ENCODE measurements at places on chromosomes 16 and 17.
A peak's percentile ranks its signal among the peaks of the same experiment; 100 is the strongest.

GRCh38 chr17:13462146-13462545 is 139.6 kb downstream of the HS3ST3A1 start:
- DNase-seq = no peak

GRCh38 chr16:74605746-74606520 is 981 bp downstream of the GLG1 start:
- no peak for DNase-seq

DNA sequence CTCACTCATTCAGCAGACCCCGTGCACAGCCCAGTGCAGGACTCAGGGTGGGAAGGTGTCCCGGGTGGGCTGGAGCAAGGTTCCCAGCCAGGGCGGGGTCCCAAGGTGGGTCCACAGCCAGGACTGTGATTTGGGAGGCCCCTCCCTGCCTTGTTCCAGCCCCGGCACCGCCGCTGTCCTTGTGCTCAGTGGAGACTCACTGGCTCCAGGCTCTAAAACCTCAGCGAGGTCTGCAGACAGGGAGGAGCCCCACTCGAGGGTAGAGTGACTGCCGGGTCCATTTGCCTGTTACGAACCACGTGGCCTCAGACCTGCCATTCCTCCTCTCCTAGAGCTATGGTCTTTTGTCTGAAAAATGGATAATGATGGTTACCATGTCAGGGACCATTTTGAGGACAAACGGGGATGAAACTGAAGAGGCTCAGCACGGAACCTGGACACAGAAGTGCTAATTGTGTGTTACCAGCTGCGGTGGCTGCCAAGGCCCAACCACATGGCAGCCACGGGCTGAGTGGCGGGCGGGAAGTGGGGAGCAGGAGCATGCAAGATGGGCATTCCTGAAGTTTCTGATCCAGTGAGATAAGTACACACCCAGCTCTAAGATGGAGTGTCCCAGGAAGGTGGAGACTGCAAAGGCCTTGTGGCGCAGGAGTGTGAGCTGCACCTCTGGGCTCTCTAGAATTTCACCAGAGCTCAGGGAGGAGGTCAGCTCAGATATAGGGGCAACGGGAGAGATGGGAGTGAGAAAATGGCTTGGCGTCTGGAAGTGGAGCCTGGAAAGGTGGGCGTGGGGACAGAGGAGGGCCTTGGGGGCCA is 317.6 kb downstream of the SEC14L1 start:
- peak; percentile 45 for DNase-seq

GRCh38 chr17:61452301-61453290 is at the start of gene TBX4:
Gene TBX4, plus strand, starts transcription at chr17:61452422. Its CDS starts 4,069 bp downstream, at chr17:61456491.
- no peak for DNase-seq

GRCh38 chr17:71441098-71441497 is 679.7 kb upstream of the SOX9 start:
- DNase-seq = no peak

GRCh38 chr17:81869221-81870130 is 1.7 kb downstream of the ARHGDIA start:
- DNase-seq = no peak

- no peak for DNase-seq
These were observed 9.3 kb upstream of the CNP start for GRCh38 chr17:41957031-41957868.

- no peak for DNase-seq
These were observed 255.1 kb downstream of the MAP2K6 start for GRCh38 chr17:69669441-69670178.

DNA sequence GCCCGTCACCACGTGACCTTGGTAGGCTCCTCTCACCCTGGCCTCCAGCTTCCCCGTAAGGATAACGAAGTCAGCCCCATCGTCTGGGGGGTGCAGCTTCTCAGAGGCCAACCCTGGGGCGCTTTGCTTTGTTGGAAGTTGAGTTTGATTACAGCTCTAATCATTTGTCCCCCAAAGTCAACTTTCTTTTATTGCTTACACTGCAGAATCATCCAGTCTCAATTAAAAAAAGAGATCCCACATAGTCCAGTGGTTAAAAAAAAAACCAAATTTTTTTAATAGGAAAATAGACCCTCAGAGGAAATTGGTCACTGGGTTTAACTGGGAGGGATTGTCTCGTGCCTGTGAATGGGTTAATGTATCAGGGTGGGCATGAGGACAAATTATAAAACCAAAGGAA is 7.8 kb upstream of the GPRC5C start:
- no peak for DNase-seq

DNA sequence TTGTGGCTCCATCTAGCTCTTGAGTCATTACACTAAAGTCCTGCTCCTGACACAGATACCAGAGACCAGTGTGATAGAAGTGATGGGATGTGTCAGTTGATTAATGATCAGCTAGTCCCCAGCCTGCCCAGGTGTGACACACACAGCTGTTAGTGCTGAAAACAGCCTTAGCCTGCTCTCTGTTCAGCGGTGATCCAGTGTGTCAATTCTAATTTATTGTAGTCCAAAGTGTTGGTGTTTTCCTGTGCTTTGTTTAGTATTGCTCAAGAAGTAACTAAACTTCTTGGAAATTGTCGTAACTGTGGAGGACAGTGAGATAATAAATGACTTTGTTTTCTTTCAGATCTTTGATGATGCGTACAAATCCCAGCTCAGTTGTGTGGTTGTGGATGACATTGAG is 92.3 kb downstream of the WNT3 start:
- no peak for DNase-seq

- DNase-seq = no peak
These were observed 7.1 kb downstream of the COPZ2 start for GRCh38 chr17:48030531-48030930.

DNA sequence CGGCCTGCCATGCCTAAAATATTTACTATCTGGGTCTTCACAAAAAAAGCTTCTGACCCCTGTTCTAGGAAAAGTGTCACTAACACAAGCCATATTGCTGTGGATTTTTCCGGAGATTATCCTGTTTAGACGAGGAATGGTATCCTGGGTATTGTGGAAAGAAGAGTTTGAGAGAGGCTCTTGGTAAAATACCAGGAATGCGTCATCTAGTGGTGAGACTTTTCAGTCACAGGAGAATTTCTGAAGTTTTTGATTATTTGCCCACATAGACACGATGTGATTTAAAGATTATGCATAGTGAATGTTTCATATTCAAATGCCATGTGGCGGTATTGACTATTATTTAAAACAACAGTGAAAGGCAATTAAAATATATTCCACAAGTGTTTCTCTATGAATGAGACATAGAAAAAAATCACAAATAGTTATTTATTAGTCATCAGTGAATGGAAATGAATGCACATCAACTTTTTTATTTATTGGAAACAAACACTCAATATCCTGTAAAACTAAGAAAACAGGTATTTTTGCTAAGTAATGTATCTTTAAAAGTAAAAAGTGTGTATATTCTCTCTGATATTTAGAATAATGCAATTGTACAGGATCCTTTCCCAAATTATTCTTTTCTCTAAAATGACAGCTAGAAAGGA is 7.8 kb downstream of the KRT28 start:
- no peak for DNase-seq

DNA sequence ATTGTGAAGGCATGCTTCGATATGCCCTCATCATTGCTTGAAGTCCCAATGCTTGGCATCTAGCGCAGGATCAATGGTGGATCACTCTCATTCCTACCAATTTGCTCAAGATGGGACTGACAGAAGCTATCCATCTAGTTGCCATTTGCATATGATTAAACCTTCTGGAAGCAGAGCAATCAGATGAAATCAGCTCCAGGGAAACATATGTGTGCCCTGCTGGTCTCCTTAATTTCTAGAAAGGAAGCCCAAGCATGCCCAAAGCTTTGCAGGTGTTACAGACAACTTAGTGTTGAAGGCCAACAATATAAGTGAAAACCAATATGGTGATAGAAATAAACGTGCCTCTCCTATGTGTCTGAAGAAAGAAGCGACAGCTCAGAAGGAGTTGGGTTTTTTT is 350.0 kb upstream of the ERCC4 start:
- DNase-seq = no peak

DNA sequence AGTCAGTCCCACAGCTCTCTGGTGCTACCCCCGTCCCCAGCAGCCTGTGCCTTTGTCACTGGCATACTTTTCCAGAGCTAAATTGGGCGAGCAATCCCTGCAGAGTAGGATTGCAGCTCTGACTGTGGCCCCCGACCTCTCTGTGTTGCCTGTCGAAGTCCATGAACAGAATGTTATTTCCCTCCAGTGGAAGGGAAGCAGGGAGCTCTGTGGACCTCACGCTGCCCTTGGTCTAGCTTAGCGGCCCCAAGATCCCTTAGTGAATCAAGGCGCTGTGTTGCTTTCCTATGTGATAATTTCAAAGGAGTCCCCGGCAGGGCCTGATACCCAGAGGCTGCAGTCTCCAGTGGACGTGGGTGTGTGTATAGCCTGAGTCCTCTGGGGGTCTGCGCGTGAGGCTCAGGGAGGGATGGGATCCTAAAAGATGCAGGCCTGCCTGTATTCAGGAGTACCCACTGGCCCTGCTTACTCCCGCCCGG is 15.5 kb upstream of the CD300A start:
- DNase-seq = no peak

GRCh38 chr17:57527221-57528057 is 217.7 kb downstream of the CCDC182 start:
- no peak for DNase-seq

DNA sequence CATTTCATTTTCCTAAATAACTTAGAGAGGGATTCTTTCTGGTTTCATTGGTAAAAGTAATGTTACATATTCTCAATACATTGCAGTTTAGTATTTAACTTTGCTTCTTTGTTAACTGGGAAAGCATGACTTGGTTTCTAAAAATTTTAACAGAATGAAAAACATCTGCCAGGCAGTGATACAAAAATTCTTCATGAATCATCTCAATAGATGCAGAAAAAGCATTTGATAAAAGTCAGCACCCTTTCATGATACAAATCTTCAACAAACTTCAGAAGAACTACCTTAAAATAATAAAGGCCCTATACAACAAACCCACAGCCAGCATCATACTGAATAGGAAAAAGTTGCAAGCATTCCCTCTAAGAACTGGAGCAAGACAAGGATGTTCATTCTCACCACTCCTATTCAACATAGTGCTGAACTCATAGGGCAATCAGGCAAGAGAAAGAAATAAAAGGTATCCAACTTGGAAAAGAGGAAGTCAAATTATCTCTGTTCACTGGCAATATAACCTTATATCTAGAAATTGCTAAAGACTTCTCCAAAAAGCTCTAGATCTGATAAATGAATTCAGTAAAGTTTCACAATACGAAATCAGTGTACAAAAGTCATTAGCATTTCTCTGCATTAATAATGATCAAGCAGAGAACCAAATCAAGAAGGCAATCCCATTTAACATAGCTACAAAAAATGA is 50.4 kb downstream of the SLFN5 start:
- DNase-seq = no peak

DNA sequence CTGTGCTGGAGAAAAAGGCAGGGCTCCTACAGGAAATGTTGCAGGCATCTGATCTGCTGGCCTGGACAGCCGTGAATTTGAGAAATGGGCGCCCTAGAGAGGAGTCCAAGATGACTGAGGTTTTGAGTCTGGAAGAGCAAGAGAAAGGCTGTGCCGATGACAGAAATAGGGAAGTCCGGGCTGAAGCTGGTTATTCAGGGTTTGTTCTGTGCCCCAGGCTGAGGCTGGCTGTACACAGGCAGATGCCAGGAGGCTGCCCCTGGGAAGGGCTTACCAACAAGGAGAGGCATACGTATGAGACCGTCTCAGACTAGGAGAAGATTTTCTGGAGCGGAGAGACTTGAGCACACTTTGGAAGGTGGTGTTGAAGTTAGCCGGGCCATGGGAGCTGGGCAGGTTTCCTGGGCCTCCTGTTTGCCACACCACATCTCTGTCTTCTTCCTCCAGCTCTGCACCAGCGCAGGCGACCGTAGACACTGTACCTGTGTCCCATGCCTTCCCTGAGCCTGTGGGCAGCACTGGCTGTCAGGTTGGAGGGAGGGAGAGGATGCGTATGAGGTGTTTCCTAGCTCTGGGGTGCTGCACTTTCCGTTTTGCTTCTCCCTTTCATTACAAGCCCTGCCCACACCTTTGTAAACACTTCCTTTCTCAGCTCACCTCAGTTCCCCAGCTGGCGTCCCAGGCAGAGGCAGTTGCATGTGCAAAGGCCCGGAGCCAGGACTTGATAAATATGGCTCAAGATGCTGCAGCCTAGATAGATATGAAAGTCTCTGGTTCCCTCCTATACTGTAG is 80.8 kb downstream of the SPECC1 start:
- no peak for DNase-seq

Measured in CD4-positive, alpha-beta T cell treated with Interleukin-21 for 1 hour (primary cell).